ENCODE measurements at places on chromosomes 5 and 9.

- no peak for DNase-seq
Observed at GRCh38 chr5:63310644-63311043, 651.6 kb downstream of the HTR1A start.

- no peak for DNase-seq
Observed at GRCh38 chr9:77488439-77489126, 159.5 kb downstream of the GNA14 start.

GRCh38 chr9:69131682-69132081 lies 42.4 kb upstream of the TJP2 start:
- DNase-seq, result no peak

GRCh38 chr5:149578896-149579295 lies 2.4 kb upstream of the ARHGEF37 start:
- no peak for DNase-seq

DNA sequence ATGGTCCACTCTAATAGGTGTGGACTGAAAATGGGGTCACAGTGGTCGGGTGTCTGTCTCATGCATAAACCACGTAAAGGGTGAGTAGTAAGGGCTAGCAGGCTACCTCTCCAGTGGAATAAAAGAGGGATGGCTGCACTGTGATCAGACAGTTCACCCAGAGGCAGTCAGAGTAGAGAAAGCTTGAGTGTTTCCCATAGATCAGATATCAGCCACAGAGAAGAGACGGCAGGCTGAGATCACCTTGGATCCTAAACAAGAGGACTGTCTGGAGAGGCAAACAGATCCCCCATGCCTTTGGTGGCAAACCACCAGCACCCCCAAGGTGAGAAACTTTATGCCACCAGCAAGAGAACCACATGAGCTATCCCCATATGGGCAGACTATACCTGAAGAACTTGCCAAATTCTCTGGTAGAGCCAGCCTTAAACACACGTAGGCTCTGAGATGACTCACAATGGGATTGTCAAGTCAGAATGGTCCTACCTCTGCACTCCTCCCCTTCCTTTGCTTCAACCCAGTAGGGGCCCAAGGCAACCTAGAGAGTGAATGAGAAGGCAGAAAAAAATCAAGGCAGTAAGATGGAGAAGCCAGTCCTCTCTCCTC lies 205.2 kb upstream of the MAP3K1 start:
- DNase-seq, result no peak

- no peak for DNase-seq
Observed at GRCh38 chr5:73766902-73767301, 140.9 kb downstream of the ARHGEF28 start.

DNA sequence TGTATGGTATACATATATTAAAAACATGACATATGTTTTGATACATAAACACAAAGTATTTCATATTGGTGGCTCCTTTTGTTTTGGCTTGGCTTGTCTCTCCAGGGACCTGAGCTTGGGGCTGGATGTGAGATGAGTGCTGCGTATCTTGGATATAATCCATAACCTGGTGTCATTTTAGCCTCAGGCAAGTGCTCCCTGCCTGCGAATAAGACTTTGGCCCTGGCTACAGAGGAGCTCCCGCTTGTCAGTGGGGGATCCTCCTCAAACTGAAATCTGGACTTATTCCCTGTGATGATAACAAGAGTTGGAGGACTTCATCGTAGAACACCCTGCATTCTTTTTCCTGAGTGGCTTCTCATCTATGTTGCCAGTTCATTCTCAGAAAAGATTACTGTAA lies 341.7 kb upstream of the CLINT1 start:
- DNase-seq, result no peak

- DNase-seq, result no peak
Observed at GRCh38 chr9:35757226-35757891, 3.3 kb upstream of the MSMP start.

- no peak for DNase-seq
Observed at GRCh38 chr5:156366521-156366920, 39.6 kb downstream of the SGCD start.

- DNase-seq, result no peak
Observed at GRCh38 chr9:94847486-94847885, 121.0 kb downstream of the AOPEP start.

- no peak for DNase-seq
Observed at GRCh38 chr5:74576941-74577456, 63.5 kb downstream of the ENC1 start.

DNA sequence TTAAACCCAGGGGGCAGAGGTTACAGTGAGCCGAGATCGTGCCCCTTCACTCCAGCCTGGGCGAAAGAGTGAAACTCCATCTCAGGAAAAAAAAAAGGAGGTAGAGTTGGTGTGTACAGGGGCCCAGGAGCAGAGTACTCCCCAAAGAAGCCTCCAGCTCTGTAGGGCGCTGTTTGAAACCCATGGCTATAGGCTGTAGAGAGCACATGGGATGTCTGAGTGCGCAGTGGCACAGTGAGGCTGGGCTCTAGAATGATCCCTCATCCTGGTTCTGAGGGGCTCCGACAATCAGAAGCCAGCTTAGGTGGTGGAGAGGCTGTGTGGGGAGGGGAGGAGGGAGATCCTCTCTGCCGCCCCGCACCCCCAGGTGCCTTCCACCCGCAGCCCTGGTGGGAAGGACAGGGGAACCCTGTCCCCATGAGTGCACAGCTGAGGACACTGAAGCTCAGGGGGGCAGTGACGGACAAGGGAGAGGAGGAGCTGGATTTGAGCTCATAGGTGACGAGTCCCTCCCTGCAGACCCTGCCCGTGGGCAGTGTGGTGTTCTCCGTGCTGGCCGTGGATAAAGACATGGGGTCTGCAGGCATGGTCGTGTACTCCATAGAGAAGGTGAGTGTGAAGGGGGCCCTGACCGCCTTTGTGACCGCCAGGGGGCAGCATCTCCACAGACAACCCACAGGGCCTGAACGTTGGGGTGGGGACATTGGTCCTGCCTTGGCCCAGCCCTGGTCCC lies 24.6 kb downstream of the CDHR2 start:
- no peak for DNase-seq

DNA sequence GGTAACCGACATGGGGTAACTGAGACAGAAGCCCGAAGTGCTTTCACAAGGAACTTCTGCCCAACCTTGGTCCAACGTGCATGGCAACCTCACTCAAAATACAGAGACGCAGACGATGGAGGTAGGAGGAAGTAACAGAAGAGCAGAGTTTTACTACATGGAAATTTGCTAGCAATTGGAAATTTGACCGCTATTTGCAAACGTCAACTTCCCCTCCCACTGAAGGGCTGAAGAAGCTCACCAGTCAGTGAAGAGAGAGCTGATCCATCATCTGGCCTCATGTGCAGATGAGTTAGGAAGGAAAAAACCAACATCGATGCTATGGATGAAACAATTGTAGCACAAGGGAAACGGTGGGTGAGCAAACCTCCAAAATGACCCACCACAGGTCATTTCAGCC lies 196.7 kb downstream of the RGS3 start:
- DNase-seq, result no peak

GRCh38 chr9:123523845-123524244 lies 167.8 kb downstream of the CRB2 start:
- no peak for DNase-seq

DNA sequence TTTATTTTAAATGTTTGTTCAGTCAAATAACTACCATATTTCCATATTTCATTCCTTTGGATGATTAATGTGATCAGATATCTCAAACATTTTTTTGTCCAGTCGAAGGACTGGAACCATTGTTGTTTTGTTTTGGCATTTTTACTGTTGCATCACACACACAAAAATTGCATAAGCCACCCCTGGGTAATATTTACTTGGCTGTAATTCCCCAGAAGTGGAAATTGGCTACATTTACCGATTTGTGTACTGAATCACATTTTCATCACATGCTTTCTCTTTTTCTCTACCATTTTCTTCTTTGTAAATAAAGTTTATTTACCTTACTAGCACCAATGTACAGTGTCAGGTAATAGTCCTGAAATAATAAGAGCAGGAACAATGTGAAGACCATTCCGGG lies 1729.7 kb upstream of the WWC1 start:
- DNase-seq, result no peak

- no peak for DNase-seq
Observed at GRCh38 chr5:95731571-95732554, 727 bp downstream of the RHOBTB3 start.

GRCh38 chr5:160547872-160548271 lies 126.2 kb downstream of the PTTG1 start:
- DNase-seq, result no peak

DNA sequence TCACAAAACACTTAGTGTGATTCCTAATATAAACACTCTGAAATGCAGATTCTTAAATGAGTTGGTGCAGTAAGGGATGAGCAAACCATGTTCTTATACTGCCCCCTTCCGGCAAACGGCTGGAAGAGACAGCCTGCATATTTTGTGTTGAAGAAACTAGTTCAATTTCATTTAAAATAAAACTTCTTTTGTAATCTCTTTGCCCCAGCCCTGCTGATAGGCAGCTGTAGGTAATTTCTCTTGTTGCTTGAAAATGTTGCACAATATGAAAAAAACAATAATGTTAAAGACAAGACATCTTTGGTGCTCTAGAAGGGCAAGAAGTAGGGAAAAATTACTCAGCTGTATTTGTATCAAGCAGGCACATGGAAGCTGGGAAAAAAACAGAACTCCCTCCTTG lies 89.7 kb upstream of the CCNG1 start:
- peak; percentile 28 for DNase-seq

DNA sequence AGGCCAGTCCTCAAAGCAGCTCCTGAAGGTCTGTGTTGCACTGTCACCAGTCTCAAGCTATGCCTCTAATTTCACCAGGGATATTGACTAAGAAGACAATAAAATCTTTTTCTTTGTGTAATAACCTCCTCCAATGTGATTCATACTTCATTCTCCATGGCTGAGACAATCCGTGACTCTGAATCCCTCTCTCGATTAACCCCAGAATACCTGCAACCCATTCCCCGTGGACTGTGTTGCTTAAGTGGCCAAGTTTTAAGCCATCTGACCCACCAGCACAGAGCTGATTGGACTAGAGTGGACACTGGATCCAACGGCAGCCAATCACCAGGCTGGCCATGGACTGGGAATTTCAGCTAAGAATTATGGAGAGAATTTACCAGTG lies 5.4 kb upstream of the CCIN start:
- DNase-seq, result no peak

GRCh38 chr5:76622973-76623596 lies at the start of gene F2RL2:
Gene F2RL2, minus strand, starts transcription at chr5:76623403. Its CDS starts 173 bp downstream, at chr5:76623230.
- DNase-seq, result no peak

GRCh38 chr5:75568202-75568601 lies 43.1 kb upstream of the ANKDD1B start:
- DNase-seq, result no peak

GRCh38 chr9:73038613-73039012 lies 85.8 kb upstream of the ALDH1A1 start:
- DNase-seq, result no peak

- no peak for DNase-seq
Observed at GRCh38 chr9:134653259-134654009, 11.8 kb downstream of the COL5A1 start.

DNA sequence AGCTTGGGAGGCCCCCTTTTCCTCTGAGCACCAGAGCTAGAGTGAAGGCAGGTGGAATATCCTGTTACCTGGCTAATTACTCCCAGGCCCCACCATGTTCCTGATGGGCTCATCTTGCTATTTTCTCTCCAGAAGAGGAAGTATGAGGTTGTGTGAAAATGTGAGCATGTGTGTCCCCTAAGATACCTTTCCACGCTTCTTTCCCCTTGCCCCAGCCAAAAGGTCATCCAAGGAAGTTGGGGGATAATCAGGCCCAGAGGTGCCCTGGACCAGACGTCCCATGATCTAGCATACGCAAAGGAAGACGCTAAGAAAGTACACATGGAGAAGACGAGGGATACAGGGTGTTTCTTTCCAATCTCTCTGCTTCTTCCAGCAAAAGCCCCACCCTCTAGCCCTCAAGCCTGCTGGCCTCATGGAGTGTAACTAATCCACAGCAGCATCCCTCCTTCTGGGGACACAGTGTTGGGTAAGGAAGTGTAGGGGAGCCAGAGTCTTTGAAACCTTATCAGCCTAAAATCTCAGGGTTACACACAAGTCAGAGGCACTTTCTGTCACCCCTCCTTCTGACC lies 115.3 kb downstream of the SLC1A3 start:
- DNase-seq, result no peak

DNA sequence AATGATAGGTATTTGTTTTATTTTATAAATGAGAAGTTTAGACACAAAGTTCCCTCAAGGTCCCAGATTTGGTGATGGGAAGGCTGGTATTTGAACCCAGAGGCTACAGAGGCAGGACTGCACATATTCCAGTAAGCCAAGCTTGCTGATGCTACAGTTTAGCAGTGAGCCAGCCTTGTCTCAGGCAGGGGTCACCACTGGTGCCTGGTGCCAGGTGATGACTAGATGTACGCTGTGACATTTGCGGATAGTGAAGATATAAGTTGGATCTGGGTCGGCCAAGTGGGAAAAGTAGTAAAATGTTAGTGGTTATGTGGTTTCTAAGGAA lies 143.9 kb downstream of the AOPEP start:
- DNase-seq, result no peak

- DNase-seq, result no peak
Observed at GRCh38 chr5:151707567-151707966, 20.9 kb upstream of the SPARC start.

DNA sequence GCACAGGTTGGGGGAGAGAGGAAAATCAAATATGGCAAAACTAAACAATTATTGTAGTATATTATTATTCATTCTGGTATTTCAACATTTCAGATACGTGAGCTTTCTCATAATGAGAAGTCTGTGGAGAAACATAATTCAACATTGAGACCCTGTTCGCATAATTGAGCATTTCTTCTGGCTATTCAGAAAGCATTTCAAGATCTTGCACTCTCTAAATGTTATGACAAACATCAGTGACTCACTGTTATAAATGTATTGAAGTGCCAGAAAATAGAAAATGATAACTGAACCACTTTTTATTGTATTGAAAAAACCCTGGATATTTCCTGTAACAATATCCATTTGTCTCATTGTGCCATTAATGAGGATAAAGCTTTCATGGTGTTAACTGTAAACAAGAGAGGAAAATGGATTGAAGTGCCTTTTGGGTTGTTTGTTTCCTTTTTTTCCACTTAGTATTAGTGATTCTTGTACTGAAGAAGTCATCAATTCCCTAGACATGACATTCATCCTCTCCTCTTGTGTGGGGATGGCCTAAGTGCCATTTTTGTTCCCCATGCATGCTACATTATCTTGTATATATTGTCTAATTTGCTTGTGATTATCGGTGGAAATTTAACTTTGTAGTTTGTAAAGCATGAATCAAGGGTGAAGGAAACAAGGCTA lies 124.6 kb downstream of the CAMK4 start:
- DNase-seq, result no peak

GRCh38 chr9:35464141-35465025 lies 25.5 kb upstream of the RUSC2 start:
- no peak for DNase-seq

DNA sequence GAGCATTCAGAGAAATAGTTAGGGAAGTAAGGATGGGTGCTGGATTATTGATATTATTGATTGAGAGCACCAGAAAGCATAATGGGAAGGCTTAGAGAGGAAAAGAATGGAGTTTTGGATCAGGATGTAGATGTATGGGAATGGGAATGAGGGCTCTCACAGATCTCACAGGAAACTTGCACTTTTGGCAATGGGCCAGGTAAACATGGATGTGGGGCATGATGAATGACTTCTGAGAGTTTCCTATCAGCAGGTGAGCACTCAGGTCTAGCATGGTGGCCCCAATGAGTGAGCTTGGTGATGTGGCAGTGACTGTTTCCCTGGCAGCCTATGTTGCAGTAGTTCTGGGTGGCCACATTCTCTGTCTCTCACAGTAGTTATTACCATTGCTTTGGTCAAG lies 283.8 kb downstream of the FBXL7 start:
- DNase-seq, result no peak
